Stomach (tissue), 19 donors: ENCODE measurements at places on chromosomes 5 and 9.

DNA sequence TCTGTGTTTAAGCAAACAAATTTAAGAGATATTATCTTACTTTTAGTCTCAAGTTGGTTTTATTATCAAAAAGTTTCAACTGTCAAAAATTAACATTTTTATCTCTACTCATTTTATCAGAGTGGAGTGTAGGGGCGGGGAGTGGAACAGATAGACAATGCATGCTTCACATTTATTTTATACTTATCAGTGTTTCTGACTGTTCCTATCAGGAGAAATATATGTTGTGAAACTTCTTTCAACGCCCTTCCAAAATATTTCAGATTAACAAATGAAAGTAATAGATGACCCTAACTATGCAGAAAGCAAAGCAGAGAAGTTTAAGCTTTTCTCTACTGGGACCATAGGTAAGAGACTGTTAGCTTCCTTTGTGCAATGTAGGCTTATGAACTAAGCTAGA lies 44.9 kb upstream of the MAST4 start:
- no peaks in the 10 kb centered on the region for H3K4me1 ChIP-seq
- no peaks in the 10 kb centered on the region for H3K27me3 ChIP-seq
- no peak overlapping the region for H3K27ac ChIP-seq
- no peak for DNase-seq

DNA sequence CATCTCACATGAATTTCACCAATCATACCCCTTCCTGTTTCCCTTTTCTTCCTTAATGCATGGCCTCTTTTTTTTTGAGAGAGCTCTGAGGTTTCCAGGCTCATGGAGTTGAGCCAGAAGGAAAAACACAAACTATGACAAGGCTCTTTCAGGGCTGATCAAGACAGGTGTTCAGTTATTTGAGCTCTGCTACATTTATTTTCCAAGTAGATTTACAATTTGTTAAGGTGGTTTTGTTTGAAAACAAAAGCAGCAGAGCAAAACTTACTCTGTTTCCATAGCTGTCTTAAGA lies 62.4 kb upstream of the IL7R start:
- no peak for DNase-seq
- H3K36me3 ChIP-seq: no peaks in the 10 kb centered on the region
- H3K4me1 ChIP-seq: peaks cover 8% of the 10 kb centered on the region

GRCh38 chr9:114247491-114247890 lies 75.4 kb upstream of the ORM1 start:
- no peak overlapping the region for H3K4me3 ChIP-seq
- DNase-seq: no peak
- H3K27ac ChIP-seq: no peak overlapping the region
- H3K27me3 ChIP-seq: no peaks in the 10 kb centered on the region
- no peaks in the 10 kb centered on the region for H3K4me1 ChIP-seq

- no peaks in the 10 kb centered on the region for H3K36me3 ChIP-seq
- DNase-seq: no peak
- H3K4me1 ChIP-seq: no peaks in the 10 kb centered on the region
- peaks cover 3% of the 10 kb centered on the region for H3K27me3 ChIP-seq
- H3K27ac ChIP-seq: no peak overlapping the region
- H3K4me3 ChIP-seq: no peak overlapping the region
These were observed 167.7 kb upstream of the TBCA start for GRCh38 chr5:77943851-77944250.

- no peaks in the 10 kb centered on the region for H3K36me3 ChIP-seq
- no peak for DNase-seq
- no peak overlapping the region for H3K4me3 ChIP-seq
- H3K27me3 ChIP-seq: no peaks in the 10 kb centered on the region
- no peaks in the 10 kb centered on the region for H3K4me1 ChIP-seq
These were observed 110.7 kb upstream of the IL12B start for GRCh38 chr5:159440968-159441367.

- H3K4me3 ChIP-seq: no peak overlapping the region
- peaks cover 14% of the 10 kb centered on the region for H3K36me3 ChIP-seq
- H3K27ac ChIP-seq: no peak overlapping the region
- no peaks in the 10 kb centered on the region for H3K4me1 ChIP-seq
These were observed 129.0 kb downstream of the TLE4 start for GRCh38 chr9:79700607-79701360.

GRCh38 chr5:91225848-91226686 lies 157.1 kb downstream of the ARRDC3 start:
- DNase-seq: peak; percentile 68
- no peak overlapping the region for H3K27ac ChIP-seq
- no peak overlapping the region for H3K4me3 ChIP-seq
- no peaks in the 10 kb centered on the region for H3K4me1 ChIP-seq
- no peaks in the 10 kb centered on the region for H3K27me3 ChIP-seq

GRCh38 chr5:159906463-159906862 lies 9.8 kb upstream of the ADRA1B start:
- H3K4me3 ChIP-seq: no peak overlapping the region
- peaks cover 4% of the 10 kb centered on the region for H3K4me1 ChIP-seq
- no peak overlapping the region for H3K27ac ChIP-seq
- no peak for DNase-seq
- no peaks in the 10 kb centered on the region for H3K27me3 ChIP-seq
- no peaks in the 10 kb centered on the region for H3K36me3 ChIP-seq

- no peak overlapping the region for H3K27ac ChIP-seq
- H3K36me3 ChIP-seq: peaks cover under 1% of the 10 kb centered on the region
- H3K4me1 ChIP-seq: peaks cover 58% of the 10 kb centered on the region
These were observed 59.5 kb upstream of the UBAC1 start for GRCh38 chr9:136020671-136021070.

- DNase-seq: no peak
- H3K27me3 ChIP-seq: no peaks in the 10 kb centered on the region
- H3K4me1 ChIP-seq: peaks cover 14% of the 10 kb centered on the region
- peaks cover 23% of the 10 kb centered on the region for H3K36me3 ChIP-seq
- no peak overlapping the region for H3K4me3 ChIP-seq
- peak overlapping the region; percentile 64 for H3K27ac ChIP-seq
These were observed 29.5 kb upstream of the SMU1 start for GRCh38 chr9:33105959-33106358.

GRCh38 chr5:76291305-76292077 lies 111.6 kb upstream of the IQGAP2 start:
- no peak overlapping the region for H3K4me3 ChIP-seq
- H3K36me3 ChIP-seq: no peaks in the 10 kb centered on the region
- H3K27me3 ChIP-seq: no peaks in the 10 kb centered on the region
- peaks cover 30% of the 10 kb centered on the region for H3K4me1 ChIP-seq

DNA sequence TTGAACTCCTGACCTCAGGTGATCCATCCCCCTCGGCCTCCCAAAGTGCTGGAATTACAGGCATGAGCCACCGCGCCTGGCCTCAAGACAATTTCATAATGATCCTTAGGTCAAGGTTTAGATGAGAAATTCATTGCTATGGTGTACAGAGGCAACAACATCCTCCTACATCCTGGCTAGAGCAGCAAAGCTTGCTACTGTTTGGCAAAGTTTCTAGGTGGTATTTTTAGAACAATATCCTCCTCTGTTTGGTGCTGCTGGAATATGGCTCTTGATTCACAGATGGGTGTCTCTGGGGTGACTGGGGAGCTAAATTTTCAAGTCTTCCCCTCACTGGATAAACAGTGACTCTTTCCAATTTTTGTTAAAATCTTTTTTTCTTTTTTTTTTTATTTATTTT lies 30.6 kb downstream of the CRHBP start:
- no peaks in the 10 kb centered on the region for H3K27me3 ChIP-seq
- H3K27ac ChIP-seq: no peak overlapping the region
- no peaks in the 10 kb centered on the region for H3K36me3 ChIP-seq
- H3K4me1 ChIP-seq: no peaks in the 10 kb centered on the region
